ENCODE measurements at places on chromosomes 1 and 21.

GRCh38 chr1:198713081-198713480 lies 74.2 kb downstream of the PTPRC start:
- DNase-seq, result no peak

GRCh38 chr1:31621847-31622730 lies 4.6 kb downstream of the HCRTR1 start:
- DNase-seq, result no peak

DNA sequence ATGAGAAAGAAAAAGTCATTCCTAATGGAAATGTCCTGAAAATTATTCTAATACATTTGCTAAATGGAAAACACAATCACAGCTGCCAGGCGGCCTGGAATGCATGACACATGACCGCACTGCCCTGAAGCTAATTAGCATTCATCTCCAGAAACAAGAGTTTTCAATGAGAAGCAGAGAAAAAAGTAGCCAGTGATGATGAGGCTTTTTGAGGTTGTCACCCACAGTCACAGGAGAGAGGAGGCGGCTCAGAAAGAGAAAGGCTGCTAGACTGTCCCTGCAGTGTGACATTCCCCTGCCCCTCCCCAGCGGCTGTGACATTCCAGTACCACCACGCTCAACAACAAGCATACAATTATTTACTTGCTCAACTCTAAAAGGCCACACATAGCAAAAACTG lies 122.9 kb upstream of the KRTAP19-8 start:
- no peak for DNase-seq

DNA sequence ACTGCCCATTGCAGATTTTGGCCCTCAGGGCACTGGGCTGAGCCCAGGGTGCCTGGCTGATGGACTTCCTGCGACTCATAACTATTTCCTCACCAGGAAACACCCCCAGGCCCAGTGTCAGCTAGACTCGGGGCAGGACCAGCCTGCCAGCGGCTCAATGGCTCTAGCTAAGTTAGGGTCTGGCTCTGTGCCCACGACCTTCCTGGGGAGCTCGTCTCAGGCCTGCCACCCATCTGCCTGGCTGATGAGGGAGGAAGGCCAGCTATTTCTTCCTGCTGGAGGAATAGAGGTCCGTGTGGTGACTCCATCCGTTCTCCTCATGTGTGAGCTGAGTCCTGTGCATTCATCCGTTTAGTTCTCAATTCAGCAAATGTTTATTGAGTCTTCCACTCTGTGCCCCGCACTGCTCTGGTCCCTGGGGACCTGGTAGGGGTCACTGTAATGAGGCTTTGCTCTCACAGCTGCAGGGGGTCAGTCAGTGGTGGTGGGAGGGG lies 44.5 kb downstream of the KIRREL1 start:
- no peak for DNase-seq

- DNase-seq, result no peak
Observed at GRCh38 chr1:198364471-198364870, 176.0 kb downstream of the ATP6V1G3 start.

GRCh38 chr1:86776108-86776507 lies 71.7 kb downstream of the SH3GLB1 start:
- no peak for DNase-seq

- no peak for DNase-seq
Observed at GRCh38 chr21:15539376-15539775, 190.4 kb upstream of the USP25 start.

DNA sequence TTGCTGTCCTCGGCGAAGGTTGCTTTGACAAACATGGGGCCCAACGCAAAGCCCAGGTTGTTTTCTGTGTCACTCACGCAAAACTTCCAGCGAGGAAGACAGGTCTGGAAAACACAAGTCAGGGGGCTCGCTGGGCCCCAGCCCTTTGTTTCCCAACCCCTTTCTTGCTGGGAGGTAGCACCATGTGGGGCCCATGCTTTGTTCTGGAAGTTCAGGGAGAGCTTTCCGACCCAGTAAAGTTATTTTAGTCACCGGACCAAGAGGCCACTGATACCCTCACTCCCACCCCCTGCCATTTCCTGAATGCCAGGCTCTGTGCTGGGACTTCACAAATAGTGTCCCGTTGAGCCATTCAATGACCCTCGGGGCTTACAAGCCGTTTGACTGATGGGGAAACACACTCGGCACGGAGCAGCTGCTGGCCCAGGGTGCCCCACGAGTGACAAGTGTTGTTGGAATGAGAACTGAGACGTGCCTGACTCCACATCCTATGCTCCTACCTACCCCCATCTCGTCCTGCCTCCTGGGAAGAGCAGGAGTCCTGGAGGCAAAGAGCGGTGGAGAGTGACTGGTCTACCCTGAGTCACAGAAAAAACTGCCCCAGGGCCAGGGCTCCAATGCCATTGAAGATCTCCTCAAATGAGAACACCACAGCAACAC lies 52.0 kb downstream of the ECE1 start:
- DNase-seq, result no peak

- DNase-seq, result no peak
Observed at GRCh38 chr1:162702628-162703027, 70.4 kb downstream of the DDR2 start.

GRCh38 chr1:176576670-176577069 lies 113.7 kb downstream of the PAPPA2 start:
- DNase-seq, result no peak

- no peak for DNase-seq
Observed at GRCh38 chr1:43705982-43706597, 1.2 kb upstream of the ST3GAL3 start.
